ENCODE measurements at places on chromosomes 11 and 22.
A peak's percentile ranks its signal among the peaks of the same experiment; 100 is the strongest.

GRCh38 chr22:43616645-43617044, 195.5 kb downstream of the EFCAB6 start:
- no peak for DNase-seq

DNA sequence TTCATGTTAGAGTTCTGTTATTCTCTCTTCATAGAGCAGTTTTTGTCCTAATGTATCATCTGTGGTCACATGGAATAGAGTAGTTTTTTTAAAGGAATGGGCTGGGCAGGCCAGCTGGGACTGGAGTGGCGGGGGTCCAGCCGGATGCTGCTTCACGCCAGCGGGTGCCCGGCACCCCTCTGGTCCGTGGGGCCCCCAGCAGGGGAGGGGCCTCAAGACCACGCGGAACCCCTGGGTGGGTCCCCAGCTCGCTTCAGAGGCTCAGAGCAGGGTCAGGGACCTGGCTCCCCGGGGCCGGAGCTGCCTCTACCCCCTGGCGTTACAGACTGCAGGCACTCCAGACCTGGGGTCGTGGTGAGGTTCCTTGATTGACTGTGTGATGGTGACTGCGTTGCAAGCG, 159.1 kb upstream of the HSD17B12 start:
- no peak for DNase-seq

GRCh38 chr22:27419473-27419872, 382.1 kb downstream of the MN1 start:
- no peak for DNase-seq

DNA sequence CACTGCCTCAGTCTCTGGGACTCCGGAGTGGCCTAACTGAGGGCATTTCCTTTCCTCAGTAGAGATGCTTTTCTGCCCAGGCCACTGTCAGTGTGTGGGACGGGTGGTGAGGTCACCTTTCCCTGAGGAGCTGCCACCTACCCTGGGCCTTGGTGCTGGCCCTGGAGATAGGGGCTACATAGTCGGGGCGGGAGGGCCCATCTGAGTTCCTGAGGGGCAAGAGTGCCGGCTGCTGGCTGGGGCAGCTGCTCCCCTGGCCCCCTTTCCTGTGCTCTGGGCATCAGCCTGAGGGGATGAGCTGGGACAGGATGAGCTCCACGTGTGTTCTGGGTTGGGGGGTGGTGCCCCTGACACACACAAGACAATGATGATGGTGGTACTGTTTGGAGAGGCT, 5.4 kb downstream of the KCNC1 start:
- DNase-seq, result no peak

- DNase-seq, result no peak
These were observed 3.9 kb downstream of the TENM4 start for GRCh38 chr11:79436919-79437277.

GRCh38 chr22:25902402-25902801, 160.4 kb downstream of the MYO18B start:
- DNase-seq, result no peak

DNA sequence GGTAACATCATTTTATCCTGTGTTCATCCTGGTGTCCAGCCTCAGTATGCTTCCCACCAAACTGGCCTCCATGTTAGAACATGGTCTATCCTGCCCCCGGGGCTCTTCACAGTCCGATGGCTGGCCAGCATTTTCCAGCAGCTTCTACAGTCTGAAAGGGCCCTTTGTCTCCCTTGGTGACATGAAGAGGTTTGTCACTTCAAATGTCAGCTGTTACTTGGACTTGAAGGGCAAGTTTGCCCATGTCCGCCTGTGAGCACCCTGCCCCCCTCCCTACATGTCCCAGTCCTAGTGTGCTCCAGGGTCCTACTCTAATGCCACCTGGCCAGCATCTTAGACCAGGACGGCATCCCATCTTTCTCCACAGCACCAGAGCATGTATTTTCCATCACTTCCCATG, 24.7 kb downstream of the PATZ1 start:
- DNase-seq, result no peak

GRCh38 chr22:47323518-47323917, 561.1 kb downstream of the TBC1D22A start:
- no peak for DNase-seq

DNA sequence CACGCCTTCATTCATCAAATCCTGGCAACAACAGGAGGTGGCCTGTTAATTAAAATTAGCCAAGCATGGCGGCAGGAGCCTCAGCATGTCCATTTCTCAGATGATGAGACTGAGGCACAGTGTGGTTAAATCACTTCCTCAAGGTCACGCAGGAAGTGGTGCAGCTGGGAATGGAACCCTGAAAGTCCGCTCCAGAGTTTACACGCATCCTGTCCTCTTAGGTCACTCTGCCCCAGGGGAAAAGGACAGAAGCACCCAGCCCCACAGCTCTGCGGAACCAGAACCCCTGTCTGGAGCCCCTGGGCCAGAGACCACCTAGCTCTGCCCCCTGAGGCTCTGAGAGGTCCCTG, 19.6 kb downstream of the RPL3 start:
- DNase-seq, result no peak

- DNase-seq, result no peak
These were observed 328.0 kb downstream of the MN1 start for GRCh38 chr22:27473533-27473932.

DNA sequence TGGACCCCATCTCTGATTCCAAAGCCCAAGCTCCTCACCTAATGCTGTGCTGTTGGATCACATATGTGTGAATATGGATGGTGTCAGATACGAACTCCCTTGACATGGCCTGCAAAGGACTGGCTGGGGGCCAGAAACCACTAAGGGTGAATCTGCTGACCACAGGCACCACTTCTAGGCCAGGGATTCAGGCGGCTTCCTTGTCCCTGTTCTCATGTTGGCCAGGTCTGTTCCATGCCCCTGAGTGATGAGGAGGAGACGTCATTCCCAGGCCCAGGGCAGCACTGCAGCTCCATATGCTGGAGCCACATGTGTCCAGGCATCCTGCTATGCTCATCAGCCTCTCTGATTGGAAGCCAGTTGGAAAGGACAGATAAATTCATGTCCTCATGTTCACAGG, 130.0 kb upstream of the BDNF start:
- no peak for DNase-seq

- DNase-seq, result no peak
These were observed 836.4 kb downstream of the TBC1D22A start for GRCh38 chr22:47598864-47599263.

DNA sequence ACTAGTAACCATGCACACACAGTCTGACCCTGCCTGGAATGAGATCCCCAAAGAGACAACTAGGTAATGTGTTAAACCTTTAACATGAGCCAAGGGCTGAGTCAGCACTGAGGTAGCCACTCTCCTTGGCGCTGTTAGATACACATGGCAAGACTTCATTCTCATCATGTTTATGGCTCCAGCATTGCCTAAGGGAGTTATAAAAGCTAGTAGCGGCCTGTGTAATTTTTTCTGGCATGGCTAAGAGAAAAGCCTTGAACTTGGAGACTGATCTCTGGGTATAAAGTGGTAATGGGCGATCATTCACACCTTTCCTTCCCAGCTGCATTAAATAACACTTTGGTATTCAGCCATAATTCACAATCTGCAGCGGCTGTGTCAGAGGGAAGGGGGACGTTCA, 779.7 kb upstream of the LRRC4C start:
- DNase-seq, result no peak

DNA sequence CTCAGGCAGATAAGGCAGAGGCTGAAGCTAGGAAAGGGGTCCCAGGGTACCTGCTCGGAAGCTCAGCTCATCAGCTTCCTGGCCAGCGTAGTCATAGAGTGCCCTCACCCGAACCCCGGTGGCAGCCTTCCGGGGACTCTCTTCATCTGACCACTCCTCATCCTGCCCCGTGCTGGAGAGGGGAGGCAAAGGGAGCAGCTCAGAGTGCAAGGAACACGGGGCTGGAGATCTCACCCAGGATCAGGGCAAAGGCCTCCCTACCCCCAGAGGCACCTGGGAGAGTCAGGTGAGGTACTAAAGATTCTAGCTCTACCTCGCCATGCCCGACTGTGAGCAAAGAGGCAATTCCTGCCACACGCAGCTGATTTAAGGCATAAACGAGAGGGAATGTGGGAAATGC, 1.6 kb upstream of the ARFGAP2 start:
- DNase-seq, result no peak

- no peak for DNase-seq
These were observed 7.5 kb downstream of the LRFN4 start for GRCh38 chr11:66864172-66864901.

- no peak for DNase-seq
These were observed 75.7 kb downstream of the PISD start for GRCh38 chr22:31586137-31586920.

GRCh38 chr11:27482793-27483192, 10.2 kb upstream of the LGR4 start:
- no peak for DNase-seq

GRCh38 chr11:125257190-125257579, 92.6 kb downstream of the PKNOX2 start:
- DNase-seq, result no peak

GRCh38 chr11:44609783-44610155, 44.3 kb downstream of the CD82 start:
- no peak for DNase-seq

- no peak for DNase-seq
These were observed 13.4 kb downstream of the LINC01488 start for GRCh38 chr11:69494851-69495250.

DNA sequence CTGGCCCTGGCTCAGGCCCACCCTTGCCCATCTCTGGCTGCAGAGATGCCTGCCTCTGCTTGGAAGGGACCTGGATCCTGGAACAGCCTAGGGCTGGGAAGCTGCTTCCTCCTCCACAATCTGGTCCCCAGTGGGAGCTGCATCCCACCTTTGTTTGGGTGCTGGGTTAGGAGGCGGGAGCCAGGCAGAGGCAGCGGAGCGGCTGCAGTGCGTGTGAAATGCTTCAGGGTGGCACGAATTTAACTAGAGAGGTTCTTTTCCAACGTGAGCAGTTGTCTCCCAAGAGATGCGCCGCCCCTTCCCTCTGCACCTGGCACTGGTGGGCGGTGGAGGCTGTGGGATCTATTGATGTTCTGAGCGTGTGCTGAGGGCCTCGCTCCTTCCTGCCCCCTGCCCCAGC, 31.6 kb downstream of the BRSK2 start:
- DNase-seq, result no peak

DNA sequence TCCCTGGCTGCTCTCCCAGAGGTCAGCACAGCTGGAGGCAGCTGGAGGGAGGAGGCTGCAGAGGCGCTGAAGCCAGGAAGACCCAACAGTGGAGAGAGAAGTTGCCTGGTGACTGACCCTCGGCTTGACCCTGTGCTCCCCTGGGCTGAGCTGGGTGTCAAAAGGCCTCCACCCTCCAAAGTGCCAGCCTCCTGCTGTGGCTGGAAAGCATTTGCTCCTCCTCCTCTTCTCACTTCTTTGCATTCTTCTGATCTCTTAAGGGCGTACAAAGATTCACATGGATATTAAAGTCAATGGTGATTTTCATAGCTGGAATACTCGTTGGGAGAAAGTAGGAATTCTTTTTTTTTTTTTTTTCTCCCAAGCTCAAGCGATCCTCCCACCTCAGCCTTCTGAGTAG, 91.7 kb downstream of the MED15 start:
- DNase-seq, result no peak

DNA sequence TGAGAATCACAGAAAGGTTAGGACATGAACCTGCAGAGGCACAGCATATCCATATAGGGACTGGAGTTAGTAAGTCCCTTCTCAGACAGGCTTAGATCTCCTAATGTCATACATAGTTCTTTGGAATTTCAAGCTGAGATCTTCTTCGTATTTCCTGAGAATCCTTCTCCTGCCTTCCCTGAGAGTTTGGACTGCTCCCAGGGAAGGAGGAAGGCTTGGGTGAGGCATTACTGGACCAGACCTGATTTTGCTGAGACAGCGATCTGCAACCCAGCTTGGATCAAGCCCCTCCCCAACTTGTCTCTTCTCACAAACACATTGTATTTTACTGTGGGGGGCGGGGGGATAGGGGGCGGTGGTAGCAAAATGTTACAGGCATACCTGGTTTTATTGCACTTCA, 108.5 kb downstream of the TSPAN18 start:
- DNase-seq, result no peak

GRCh38 chr11:75198278-75198973, 42.1 kb upstream of the TPBGL start:
- no peak for DNase-seq

GRCh38 chr11:134373591-134374052, 38.4 kb downstream of the B3GAT1 start:
- DNase-seq, result no peak

DNA sequence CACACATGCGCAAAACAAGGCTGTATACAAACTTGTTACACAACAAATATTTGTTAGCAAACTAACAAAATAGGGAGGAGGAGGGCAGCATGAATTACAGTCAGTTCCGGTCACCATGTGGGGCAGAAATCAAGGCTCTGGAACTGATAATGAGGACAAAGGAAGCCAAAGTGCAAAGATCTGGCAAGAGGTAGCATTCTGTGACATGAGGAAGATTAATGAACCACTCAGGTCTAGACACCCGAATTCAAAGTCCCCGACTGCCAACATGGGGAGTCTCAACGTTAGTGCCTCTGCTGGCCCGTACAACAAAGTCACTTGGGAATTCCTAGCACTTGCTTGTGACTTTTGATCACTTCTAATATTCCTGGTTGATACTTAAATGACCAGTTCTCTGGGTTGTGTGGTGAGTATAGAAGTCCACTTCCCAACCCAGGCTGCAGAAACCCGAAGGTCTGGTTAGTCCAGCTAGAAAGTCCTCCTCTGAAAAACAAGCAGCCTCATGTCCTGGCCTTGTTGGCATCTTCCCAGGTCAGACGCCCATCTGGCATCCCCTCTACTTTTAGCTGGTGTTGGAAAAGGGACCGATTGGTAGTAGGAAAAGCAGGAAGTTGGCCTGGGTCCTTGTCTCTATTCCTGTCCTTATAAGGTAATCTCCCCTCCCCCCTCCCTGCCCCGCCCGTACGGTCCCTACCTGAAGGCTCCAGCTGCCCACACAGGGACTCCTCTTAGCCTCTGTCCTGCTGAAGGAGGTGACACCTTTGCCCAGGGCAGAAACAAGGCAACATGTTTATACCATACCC, 1.6 kb downstream of the SUN2 start:
- peak; percentile 28 for DNase-seq

GRCh38 chr11:47464483-47464882, 15.5 kb upstream of the RAPSN start:
- DNase-seq, result no peak

- DNase-seq, result no peak
These were observed 86.1 kb downstream of the ME3 start for GRCh38 chr11:86586307-86586706.

DNA sequence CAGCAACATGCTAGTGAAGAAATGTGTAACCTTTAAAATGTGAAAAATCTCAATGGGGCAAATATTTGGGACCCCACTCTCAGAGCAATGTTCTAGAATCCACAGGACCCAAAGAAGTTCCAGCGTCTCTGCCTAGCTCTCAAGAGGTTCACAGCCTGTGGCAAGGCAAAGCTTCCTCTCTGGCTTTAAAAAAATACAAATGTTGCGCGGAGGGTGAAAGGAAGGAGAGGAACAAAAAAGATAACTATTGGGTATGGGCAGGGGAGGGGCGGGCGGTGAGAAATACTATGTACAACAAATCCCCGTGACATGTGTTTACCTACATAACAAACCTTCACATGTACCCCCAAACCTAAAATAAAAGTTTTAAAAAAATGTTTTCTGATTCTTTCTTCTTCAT, 53.6 kb downstream of the PITPNB start:
- no peak for DNase-seq
